ENCODE measurements at places on chromosomes 6 and 20.

GRCh38 chr20:939606-940005 is 23.5 kb upstream of the ANGPT4 start:
- no peak for DNase-seq

- no peak for DNase-seq
Observed at GRCh38 chr6:54204921-54205591, 93.8 kb downstream of the MLIP start.

GRCh38 chr6:37303891-37304503 is 46.1 kb upstream of the TMEM217 start:
- DNase-seq = no peak

- DNase-seq = no peak
Observed at GRCh38 chr6:143054329-143054728, 6.4 kb upstream of the AIG1 start.

- no peak for DNase-seq
Observed at GRCh38 chr6:68544450-68544849, 90.6 kb upstream of the ADGRB3 start.

DNA sequence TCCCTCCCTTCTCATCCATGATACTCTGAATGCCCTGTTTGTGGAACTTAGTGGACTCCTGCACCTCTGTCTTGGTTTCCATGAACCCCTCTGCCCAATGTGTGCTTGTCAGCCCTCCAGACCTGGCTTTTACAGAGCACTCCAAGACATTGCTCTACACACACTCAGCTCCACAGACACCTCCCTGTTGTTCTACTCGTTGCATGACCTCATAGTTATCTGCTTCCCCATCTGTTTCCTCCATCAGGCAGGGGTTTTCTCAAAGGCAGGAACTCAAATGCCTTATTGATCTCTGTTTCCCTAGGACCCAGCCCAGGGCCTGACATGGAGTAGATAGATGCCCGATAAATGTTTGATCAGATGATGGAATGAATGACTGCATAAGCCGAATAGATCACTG is 13.3 kb downstream of the PLCG1 start:
- no peak for DNase-seq

DNA sequence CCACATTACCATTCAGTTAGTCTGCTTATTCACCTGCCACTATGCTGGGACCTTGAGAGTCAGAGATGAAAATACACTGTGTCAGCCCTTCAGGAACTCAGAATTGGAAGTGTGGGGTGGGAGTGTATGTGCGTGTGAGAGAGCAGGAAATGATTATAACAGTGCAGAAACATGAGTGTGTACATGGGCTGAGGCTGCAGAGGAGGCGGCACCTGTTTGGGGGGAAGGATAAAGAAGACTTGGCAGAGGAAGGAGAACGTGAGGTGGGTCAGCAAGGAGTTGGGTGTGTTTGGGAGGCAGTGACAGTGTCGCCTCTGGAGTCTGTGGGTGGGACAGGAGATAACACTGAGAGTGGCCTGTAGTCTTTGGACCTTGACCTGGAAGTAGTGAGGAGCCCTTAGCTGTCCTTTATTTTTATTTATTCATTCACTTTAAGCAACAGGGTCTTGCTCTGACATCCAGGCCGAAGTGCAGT is 3.1 kb downstream of the CHMP4B start:
- no peak for DNase-seq

DNA sequence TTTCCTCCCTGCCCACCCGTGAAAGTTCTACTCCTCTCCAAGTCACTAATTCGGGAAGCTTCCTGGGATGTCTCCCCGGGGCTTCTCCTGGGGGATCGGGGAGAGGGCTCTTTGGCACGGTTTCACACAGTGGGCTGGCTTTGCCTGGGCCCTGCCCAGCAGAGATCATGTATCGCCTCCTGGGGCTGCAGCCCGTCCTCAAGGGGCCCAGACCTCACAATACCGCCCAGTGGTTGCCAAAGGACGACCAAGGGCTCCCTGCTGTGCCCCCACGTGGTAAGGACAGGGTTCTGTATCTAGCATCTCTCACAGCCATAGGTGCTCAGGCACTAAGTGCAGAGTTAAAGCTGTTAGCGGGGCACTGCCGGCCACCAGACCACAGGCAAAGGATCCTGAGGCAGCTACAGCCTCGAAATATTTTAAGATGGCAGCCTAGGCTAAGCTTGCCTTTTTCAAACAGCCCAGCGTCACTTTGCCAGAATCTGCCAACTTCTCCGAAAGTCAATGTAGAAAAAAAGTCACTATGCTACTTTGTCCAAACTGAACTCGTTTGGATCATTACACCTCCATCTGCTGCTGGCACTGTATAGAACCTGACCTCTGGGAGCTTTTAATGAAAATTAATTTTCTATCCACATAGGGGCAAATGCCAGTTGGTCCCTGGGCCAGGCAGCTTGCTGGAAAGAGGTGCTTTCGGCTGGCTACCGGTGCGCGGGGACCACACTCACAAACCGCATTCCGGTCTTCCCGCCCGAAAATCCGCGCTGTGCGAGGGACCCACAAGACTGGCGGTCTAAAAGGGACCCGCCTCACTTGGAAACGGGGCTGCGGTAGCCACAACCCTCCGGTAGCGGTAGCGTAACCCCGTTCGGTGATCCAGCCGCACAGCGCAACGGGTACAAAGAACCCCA is 1.3 kb upstream of the NNAT start:
- no peak for DNase-seq

GRCh38 chr20:53425941-53426340 is 167.7 kb downstream of the ZNF217 start:
- no peak for DNase-seq

DNA sequence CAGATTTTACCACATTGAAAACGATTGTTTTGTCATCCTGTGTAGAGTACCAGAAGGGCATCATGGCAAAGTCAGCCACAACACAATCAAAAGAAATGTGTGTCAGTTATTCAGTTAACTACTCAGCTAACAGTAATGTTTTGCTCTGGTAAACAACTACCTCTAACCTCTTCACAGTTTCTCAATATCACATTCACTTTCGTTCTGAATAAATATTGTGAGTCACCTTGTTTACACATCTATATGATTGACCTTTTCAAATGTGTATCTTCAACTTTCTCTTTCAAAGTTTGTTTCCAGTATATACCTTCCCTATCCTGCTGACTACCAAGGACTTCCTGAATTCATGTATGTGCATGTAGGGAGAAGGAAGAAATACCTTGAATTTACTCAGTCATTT is 216.6 kb upstream of the UFL1 start:
- DNase-seq = no peak

GRCh38 chr6:167570460-167571400 is 245.8 kb downstream of the TTLL2 start:
- DNase-seq = no peak

GRCh38 chr6:951399-952181 is 258.7 kb upstream of the EXOC2 start:
- no peak for DNase-seq

DNA sequence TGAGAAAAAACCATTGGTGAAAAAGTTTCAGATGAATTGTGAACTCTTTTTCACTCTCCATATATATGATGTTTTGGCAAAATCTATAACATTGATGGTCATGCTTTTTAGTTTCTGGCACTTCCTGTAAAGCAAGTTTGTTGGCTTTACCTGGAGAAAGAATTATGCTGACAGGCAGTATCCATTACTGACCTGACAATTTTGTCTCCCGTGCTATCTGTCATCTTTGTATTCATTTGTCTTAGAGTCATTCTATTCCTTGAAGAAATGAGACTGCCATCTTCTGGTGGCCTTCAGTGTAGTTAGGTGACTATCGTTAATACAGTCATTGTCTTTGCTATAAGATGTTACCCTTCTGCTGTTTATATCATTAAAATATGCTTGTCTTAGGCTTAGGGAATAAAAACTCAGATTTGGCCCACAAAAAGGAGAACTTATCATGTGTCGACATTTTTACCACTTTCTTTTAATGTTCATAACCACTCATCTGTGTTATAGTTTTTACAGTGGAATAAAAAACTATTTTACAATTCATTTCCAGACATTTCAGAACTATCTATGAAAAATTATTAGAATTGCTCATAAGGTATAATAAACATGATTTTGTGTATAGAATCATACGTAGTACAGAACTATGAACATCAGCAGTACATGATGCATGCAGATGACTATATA is 707.0 kb downstream of the EPM2A start:
- no peak for DNase-seq

DNA sequence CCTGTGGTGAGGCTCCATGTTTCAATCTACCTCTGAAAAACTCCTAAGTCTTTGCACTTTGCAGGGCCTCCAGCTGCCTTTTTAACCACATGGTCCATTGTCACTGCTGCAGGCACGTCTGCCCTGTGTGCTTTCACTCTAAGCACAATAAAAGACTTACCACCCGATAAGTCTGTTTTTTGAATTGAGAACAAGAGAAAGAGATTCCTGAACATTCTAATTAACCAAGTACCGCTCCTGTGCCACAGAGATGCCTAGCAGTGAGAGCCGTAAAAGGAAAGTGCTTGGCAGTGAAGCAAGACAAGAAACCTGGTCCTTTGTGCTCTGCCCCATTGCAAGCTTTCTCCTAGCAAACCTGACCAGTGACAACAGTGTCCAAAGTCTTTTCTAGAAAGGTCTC is 487.6 kb upstream of the FLRT3 start:
- DNase-seq = no peak

GRCh38 chr20:32495217-32495565 is 89.9 kb downstream of the NOL4L start:
- no peak for DNase-seq

- DNase-seq = no peak
Observed at GRCh38 chr6:138500045-138500665, 861 bp upstream of the NHSL1 start.

DNA sequence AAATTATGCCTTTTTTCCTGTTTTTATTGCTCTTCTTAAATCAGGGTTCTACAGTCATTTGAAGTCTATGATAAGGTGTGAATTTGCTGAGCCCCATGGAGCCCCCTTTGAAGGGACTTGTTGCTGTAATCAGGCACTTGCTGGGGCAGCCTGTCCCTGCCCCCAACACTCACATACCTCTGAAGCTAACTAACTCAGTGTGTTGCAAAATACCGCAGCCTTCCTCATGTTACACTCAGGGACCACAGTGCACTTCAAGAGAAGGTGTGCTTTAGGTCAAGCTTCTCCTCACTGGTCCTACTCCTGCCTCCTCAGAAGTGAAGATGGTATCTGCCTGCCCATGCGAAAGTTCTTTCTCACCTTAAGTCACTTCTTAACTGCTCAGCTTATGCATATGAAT is 66.1 kb upstream of the GLP1R start:
- DNase-seq = no peak

- DNase-seq = no peak
Observed at GRCh38 chr6:126175251-126175650, 164.7 kb upstream of the CENPW start.

GRCh38 chr6:2765896-2766766 is 938 bp downstream of the WRNIP1 start:
- no peak for DNase-seq

DNA sequence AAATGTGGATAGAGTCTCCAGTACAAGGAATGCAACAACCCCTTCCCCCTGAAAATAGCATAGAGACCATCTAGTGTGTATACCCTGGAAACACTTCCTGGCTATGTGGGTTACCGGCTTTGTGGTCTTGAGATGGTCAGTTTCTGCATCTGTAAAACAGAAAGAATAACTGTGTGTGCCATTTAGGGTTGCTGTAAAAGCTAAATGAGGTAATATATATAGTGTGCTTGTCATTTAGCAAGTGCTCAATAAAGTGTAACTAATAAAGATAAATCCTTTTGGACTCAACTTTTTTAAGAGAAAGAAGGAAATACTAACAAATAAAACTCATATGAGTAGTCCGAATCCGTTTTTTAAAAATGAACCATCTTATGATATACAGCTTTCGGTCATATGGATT is 109.1 kb downstream of the SOBP start:
- DNase-seq = no peak

DNA sequence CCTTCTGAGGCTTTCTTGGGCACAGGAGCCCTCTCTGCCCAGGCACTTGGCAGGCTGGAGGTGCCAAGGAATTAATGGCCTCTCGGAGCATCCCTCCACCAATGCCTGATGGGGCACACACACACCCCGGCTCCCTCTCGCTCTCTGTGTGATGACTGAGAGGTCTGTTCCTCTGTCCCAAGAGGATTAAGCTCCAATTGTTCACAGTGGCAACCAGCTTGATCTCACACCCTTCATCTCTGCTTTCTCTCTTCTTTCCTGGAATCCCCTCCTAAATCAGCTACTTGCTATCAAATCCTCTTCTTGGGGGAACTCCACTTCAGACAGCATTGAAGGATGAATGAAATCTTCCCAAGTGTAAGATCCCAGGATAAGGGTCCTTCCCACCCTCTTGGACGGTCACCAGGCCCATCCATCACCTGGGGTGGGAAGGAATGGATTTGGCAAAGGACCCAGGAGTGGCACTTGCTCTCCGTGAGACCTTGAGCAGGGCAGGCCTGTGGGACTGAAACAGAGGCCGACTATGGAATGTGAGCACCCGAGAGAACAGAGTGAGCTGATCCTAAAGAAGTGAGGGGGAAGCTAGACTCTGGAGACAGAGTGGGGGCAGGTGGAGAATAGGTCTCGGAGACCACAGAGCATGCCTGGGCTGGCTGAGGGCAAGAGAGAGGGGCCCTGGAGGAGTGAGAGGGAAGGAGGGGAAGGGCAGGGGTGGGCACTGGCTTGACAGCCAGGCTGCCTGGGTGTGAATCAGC is 93.6 kb downstream of the GRM4 start:
- no peak for DNase-seq

- DNase-seq = no peak
Observed at GRCh38 chr20:35011589-35012226, 56.0 kb downstream of the MYH7B start.

DNA sequence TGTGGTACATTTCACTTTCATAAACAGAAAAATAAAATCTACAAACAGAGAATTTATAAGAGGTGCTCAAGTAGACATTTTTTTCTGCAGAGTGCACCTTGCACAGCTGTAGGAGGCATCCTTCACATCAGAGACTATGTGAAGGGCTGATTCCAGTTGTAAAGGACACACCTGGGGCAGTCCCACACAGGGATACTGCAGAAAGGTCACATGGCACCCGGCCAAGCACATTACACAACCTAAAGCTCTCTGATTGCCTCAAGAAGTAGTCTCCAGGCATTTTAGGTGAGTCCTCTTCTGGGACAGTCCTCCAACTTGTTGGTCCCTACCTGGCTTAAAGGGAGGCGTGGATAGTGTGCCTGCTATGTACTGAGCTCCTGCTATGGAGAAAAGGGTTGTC is 502.9 kb upstream of the NOX3 start:
- no peak for DNase-seq

DNA sequence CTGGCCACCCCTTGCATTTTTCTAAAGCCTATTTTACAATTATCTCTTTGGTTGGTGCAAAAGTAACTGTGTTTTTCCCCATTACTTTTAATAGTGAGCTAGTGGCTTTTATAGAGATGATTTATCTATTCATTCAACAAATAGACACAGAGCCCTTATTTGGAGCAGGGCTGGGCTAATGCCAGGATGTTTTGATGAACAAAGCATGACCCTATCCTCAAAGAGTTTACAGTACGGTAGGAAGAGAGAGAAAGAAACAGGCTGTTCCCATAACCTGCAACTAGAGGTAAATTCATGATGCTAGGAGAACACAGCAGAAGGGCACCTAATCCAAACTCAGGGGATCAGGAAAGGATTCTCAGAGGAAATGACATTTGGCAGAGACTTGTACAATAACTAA is 37.3 kb upstream of the UST start:
- no peak for DNase-seq
